Activated CD4-positive, alpha-beta T cell treated with anti-CD3 and anti-CD28 coated beads, Interleukin-2, amount 50 U/mL, for 16 hours (primary cell): ENCODE measurements at places on chromosomes 7 and 10.

DNA sequence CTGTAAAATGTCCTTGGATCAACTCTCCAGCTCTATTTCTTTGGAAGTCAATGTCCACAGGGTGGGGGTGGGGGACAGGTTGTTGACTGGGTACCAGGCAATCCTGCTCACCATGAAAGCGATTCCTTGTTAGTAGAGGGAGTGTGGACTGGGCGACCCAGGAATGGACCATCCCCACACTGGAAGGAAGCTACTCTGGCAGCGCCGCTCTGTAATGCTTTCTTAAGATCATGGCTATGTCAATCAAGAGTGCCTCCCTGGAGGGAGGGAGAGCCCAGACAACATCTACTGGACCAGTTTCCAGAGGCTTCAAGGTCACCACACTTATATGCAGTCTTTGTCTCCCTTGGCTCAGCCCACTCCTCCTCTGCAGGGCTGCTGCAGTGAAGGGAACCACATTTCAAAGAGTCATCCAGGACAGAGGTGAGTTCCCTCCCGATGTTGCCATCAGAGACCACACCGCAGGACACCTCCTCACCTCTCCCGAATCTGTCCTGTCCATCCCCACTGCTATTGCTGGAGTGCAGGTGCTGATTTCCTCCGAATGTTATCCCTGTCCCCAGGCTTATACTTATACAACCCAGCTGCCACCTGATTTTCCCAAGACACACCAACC lies 6.9 kb downstream of the GIMAP5 start:
- DNase-seq: no peak

DNA sequence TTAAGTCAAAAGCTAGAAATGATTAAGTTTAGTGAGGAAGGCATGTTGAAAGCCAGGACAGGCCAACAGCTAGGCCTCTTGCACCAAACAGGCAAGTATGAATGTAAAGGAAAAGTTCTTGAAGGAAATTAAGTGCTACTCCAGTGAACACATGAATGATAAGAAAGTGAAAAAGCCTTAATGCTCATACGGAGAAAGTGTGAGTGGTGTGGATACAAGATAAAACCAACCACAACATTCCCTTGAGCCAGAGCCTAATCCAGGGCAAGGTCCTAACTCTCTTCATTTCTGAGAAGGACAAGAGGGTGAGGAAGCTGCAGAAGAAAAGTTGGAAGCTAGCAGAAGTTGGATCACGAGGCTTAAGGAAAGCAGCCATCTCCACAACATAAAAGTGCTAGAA lies 53.0 kb downstream of the DNAJC1 start:
- no peak for DNase-seq

GRCh38 chr10:22483132-22483531 lies 137.8 kb downstream of the SPAG6 start:
- DNase-seq: no peak

DNA sequence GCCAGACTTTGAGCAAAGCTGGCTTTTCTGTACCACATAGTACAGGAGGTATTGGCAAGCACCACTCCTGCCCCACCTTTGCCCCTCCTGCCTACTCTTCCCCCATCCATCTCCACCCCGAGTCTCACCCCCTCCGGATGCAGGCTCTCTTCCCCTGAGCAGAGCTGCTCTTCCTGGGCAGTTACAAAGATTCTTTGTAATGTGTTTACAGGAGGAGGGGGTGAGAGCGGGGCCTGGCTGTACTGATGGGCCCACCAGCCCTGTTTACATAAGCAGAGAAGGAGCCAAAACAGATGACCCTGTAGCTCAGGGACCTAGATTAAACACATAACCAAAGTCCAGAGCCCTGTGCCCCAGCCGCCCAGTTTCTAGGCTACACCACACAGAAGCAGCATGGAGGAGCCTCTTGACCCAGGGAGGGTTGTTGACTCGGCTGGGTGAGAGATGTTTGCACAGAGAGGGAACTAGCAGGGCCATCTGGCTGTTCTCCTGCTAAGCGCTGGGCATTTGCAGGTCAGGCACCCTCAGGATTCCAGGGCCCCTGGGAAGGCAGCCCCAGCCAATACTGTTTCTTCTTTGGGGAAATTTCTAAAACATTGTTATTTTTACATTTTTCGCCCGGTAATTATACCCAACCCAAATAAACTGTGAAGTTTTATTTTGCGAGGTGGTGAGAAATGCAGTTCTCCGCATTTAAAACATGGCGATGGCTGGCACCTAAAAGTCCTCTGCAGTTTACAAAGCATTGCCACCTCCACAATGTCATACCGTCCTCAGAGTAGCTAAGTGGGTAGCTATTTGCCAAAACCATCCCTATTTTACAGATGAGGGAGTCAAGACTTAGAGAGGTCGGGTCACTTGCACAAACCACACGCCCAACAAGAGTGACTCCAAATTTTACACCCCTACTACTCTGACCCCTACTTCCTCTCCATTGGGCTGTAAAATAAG lies 11.4 kb upstream of the ZKSCAN1 start:
- no peak for DNase-seq

- no peak for DNase-seq
These were observed 3.2 kb downstream of the ABCC2 start for GRCh38 chr10:99785646-99786045.

DNA sequence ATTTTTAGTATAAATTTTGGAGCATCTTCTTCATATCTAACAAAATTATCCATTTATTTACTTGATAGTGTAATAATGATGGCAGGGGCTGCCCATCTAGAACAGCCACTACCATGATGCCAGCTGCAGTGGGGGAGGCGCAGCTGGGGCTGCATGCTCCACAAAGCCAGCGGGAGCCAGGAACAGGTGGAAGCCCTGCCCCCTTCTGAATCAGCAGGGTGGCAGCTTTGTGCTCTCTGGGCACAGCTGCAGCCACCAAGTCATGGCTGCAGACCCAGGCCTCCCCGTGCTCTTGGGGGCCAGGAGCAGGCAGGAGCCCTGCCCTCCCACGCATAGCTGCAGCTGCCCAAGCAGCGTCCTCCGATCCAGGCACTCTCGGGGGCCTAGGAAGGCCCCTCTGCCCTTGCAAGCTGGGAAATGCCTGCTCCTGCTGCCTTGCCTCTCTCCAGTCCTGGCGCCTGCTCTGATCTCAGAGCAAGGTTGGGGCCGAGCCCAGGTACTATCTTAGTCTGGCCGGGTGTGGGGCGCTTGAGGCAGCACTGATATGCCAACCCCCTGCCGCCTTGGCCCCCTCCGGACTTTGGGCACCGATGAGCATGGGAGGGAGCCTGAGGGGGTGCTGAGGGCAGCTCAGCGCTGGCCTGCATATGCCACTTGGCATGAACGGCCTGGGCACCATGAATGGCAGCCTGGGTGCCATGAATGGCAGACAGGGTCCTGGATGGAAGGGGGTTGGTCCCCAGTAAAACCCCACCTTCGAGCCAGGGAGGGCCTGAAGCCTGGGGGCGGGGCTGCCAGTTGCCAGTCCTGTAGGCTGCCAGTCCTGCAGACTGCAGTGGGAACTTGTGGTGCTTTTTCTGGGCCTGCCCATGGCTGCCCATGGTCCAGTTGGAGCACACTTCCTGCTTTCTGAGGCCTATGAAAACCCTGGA lies 1110.8 kb upstream of the POT1 start:
- DNase-seq: no peak

DNA sequence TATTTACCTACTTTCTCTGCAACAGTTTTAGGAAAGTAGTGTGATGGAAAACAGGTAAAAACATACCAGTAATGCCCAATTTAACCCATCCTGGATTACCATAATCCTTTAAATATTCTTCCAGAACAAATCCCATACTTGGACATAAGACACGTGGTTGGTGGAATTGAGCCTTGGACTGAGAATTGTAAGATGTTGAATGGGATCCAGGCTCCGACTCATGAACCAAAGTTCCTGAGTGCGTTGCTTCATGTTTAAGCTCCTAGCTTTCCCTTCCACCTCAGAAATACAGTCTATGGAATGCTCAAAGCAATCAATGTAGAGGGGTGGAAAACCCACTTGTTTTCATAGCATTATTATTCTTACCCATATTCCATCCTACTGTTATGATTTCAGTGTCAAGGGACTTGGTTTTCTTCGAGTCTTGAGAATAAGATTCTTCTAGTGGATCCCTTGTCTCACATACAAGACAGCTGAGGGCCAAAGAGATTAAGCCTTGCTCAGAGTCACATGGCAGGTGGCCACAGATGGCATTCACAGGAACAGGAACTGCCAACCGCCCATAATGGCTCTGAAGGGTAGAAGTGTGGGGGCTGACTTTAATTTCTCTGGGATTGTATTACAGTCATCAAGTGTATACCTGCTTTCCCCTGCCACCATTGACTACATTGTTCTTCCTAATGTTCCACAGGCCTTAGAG lies 171.2 kb downstream of the GFRA1 start:
- no peak for DNase-seq

- no peak for DNase-seq
These were observed 519.6 kb downstream of the REEP3 start for GRCh38 chr10:64040781-64041180.

DNA sequence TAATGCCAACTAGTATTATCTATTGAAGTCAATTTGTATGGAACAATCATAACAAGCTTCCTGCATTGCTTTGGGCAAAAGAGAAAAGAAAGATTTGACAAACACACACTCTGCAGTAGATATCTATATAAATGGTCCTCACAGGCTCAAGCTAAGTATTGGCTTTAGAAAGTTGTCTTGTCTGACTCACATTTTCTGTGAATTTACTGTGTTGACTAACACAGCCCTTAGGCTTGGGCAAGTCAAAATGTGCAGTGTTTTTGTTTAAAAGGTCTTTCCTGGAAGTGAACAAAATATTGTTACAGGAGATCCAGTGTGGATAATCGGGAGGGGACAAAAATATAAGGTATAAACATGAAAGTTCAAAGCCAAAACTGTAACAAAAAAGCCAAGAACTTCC lies 194.4 kb downstream of the RELN start:
- DNase-seq: no peak
